ENCODE measurements at places on chromosomes 13 and 19.
A peak's percentile ranks its signal among the peaks of the same experiment; 100 is the strongest.

DNA sequence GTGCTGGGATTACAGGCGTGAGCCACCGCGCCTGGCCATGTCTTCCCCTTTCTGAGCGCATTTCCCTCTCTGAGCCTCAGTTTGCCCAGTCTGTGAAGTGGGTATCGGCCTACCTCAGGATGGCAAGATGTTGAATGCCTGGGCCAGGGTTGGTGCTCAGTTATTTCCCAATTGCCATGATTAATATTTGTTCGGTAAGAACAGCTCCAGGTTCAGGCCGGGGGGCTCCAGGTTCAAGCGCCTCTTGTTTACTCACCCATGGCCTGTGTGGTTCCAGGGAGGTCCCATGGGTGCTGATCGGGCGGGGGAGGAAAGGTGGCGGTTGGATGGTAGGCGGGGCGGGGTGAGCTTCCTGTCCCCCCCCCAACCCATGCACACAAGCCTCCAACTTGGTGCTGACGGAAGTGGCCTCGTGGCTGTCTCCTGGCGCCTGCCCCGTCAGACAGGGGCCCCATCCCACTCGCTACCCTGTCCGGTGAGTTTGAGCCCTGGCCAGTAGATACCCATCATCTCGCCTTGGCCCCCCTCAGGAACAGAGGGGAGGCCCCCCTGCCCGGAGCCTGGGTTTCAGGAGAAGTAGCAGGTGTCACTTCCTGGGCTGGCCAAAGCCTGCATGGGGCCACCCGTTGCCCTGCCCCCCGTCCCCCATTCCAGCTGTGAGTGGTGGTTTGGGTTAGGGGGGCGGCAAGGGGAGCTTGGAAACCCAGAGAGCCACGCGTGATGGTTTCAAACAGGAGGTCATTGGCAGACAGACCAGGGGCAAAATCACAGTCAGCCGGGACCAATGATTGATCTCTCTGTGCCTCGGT, at the start of gene FCHO1:
Gene FCHO1 (plus strand): TSS at position 375 of the 809 bp plus-strand sequence. CDS start 3,688 bp downstream, outside the sequence.
- DNase-seq: no peak

DNA sequence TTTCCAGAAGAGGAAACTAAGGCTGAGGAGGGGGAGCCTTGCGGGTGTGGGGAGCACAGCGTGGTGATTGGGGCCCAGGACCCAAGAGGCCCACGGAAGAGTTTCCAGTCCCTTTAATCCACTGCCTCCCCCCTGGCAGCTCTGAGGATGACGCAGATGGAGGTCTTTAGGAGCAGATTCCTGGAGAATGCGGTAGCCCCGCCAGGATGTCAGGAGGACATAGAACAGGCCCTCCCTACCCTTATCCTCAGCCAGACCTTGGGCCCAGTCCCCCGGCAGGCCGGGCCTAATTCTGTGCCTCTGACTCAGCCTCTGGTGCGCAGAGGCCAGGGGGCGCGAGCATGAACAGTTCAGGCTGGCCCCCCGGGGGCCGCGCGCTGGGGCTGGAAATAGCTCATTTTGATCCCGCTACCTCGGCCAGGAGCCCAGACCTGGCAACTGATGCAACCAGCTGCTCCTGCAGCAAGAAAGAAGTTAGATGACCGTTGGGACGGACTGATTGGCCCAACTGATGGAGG, 461 bp upstream of the HSPB6 start:
- DNase-seq: peak; percentile 98

DNA sequence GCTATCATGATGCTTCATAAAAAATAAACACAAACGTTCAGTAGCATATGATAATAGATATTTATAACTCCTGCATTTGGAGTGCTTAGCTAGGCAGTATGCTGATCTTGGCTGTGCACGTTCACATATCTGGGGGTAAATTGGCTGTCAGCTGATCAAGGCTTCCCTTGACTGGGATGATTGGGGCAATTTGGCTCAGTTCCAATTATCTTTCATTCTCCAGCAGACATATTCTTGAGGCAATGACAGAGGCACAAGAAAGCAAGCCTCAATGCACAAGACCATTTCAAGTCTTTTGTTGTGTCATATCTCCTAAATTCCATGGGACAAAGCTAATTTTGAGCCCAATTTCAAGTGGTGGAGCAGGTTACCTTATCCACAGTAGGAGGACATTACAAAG, 142.0 kb downstream of the DLEU7 start:
- no peak for DNase-seq

- no peak for DNase-seq
These were observed 137.3 kb upstream of the PCDH9 start for GRCh38 chr13:67367399-67367798.

DNA sequence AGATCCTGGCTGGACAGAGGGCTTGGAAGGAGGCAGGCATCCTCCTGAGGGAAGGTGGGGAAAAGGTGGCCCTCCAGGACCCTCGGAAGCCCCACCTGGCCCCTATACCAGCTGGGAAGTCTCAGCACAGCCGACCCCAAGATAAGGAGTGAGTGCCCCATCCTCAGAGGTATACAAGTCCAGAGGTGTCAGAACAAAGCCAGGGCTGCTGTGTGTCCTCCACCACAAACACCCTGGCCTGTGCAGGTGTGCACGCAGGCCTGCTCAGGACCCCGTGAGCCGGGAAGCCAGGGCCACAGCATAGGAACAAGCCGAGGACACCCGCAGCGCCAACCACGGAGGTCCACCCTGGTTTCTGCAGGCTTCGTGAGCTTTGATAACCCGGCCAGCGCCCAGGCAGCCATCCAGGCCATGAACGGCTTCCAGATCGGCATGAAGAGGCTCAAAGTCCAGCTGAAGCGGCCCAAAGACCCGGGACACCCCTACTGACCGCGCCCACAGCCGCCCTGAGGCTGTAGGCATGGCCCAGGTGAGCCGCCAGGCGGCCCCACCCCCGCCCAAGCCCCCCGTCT, 68.6 kb downstream of the CELF5 start:
- DNase-seq: no peak

DNA sequence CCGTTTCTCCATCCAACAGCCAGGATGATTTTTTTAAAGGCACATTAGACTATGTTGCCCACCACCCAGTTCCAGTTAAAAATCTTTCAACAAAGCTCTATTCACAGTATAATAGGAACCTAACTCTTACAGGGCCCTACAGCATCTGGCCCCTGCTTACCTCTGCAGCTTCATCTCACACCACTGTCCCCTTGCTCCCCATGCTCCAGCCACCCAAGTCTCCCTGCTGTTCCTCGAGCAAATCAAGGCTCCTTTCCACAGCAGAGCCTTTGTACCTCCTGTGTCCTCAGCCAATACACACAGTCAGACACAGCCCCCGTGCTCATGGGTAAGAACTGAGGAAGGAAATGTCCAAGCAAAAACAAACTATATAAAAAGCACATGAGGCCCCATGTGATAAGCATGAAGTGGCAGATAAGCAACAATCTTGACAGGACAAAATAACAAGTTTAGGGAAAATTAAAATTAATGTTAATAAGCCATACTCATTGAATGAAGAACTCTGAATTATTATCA, 67.5 kb downstream of the TSC22D1 start:
- no peak for DNase-seq

DNA sequence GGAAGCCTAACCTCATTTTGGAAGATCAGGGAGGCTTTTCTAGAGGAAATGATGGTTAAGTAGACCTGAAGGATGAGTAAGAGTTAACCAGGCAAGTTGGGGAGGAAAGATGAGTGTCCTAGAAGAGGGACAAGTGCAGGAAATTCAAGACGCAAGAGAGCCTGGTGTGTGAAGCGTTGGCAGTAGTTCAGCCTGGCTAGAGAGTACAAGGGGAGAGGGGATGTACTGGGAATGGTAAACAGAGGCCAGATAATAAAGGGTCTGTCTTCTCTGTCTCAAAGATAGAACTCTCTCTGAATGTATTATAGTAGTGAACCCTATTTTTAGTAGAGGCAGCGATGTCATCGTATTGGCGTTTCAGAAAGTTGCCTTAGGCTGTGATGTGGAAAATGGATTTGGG, 9.7 kb downstream of the DPY19L3 start:
- no peak for DNase-seq

DNA sequence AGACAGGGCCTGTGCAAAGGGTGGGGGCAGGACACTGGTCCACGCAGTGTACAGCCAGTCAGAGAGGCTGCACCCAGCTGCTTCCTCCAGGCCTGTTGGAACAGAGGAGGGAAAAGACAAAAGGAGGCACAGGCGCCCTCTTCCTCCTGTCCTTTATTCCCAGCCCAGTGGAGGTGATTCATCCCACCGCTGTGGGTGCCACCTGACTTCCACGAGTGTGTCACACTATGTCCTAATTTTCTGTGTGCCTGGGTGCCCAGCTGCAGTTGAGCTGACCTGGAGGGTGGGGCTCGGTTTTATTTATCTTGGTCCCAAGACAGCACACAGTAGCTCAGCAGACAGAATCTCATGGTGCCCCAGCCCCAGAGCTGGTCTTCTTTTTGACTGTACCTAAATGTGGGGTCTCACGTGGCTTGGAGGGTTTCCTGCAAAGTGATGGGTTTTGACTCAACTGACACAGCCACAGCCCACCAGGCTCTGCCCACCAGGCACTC, 9.0 kb downstream of the EPS15L1 start:
- no peak for DNase-seq

- DNase-seq: no peak
These were observed 984.8 kb upstream of the MIR17HG start for GRCh38 chr13:90362707-90363106.

Data from skeletal muscle cell (primary cell).